ENCODE measurements at places on chromosomes 1 and 21. TPM values are rescaled to one million over a fixed set of nuclear protein-coding genes. Genes with fewer than 3 reads are reported as not detected.
A peak's percentile ranks its signal among the peaks of the same experiment; 100 is the strongest.

- no peaks in the 10 kb centered on the region for H3K36me3 ChIP-seq
- no peak overlapping the region for H3K4me3 ChIP-seq
- no peak overlapping the region for H3K27ac ChIP-seq
- DNase-seq, result no peak
These were observed 545.1 kb downstream of the PLPP3 start for GRCh38 chr1:56034222-56034621.

- no peaks in the 10 kb centered on the region for H3K4me1 ChIP-seq
- H3K27ac ChIP-seq, result no peak overlapping the region
- DNase-seq, result peak; percentile 38
- no peak overlapping the region for H3K4me3 ChIP-seq
- H3K36me3 ChIP-seq, result no peaks in the 10 kb centered on the region
- H3K27me3 ChIP-seq, result peaks cover 7% of the 10 kb centered on the region
These were observed 22.9 kb downstream of the TSHB start for GRCh38 chr1:115052454-115053083.

GRCh38 chr1:47485817-47486216 lies 48.0 kb downstream of the FOXD2 start:
- no peaks in the 10 kb centered on the region for H3K36me3 ChIP-seq
- DNase-seq, result no peak
- H3K27ac ChIP-seq, result no peak overlapping the region
- no peaks in the 10 kb centered on the region for H3K4me1 ChIP-seq

NBPF3 gene
- total RNA-seq, result 15.9 TPM
